ENCODE measurements at places on chromosomes 16 and 17.

GRCh38 chr16:81405702-81406113 lies 38.9 kb upstream of the CMIP start:
- no peak for DNase-seq
- peaks cover 2% of the 10 kb centered on the region for H3K27me3 ChIP-seq
- H3K27ac ChIP-seq = no peak overlapping the region
- no peaks in the 10 kb centered on the region for H3K36me3 ChIP-seq
- H3K4me3 ChIP-seq = no peak overlapping the region
- H3K4me1 ChIP-seq = peaks cover 5% of the 10 kb centered on the region

GRCh38 chr17:74865504-74866197 lies 6.0 kb upstream of the GRIN2C start:
- no peak overlapping the region for H3K4me3 ChIP-seq
- H3K27ac ChIP-seq = no peak overlapping the region
- DNase-seq = no peak
- peaks cover 9% of the 10 kb centered on the region for H3K36me3 ChIP-seq

GRCh38 chr16:70730944-70731343 lies 45.1 kb upstream of the MTSS2 start:
- H3K27me3 ChIP-seq = no peaks in the 10 kb centered on the region
- H3K36me3 ChIP-seq = peaks cover 21% of the 10 kb centered on the region
- no peak for DNase-seq
- H3K27ac ChIP-seq = peak overlapping the region; percentile 63
- no peak overlapping the region for H3K4me3 ChIP-seq

GRCh38 chr16:88747588-88748301 lies 37.3 kb downstream of the PIEZO1 start:
- peak overlapping the region; percentile 25 for H3K27ac ChIP-seq
- DNase-seq = peak; percentile 52
- H3K4me3 ChIP-seq = no peak overlapping the region
- peaks cover 3% of the 10 kb centered on the region for H3K36me3 ChIP-seq
- H3K27me3 ChIP-seq = no peaks in the 10 kb centered on the region
- H3K4me1 ChIP-seq = peaks cover 36% of the 10 kb centered on the region

GRCh38 chr17:51261024-51261963 lies 948 bp downstream of the UTP18 start:
- peak; percentile 75 for DNase-seq
- H3K36me3 ChIP-seq = peaks cover 40% of the 10 kb centered on the region
- peaks cover 62% of the 10 kb centered on the region for H3K4me1 ChIP-seq
- H3K4me3 ChIP-seq = peak overlapping the region; percentile 84

Data from activated CD4-positive, alpha-beta T cell treated with anti-CD3 and anti-CD28 coated beads, Interleukin-2, amount 10 ng/mL, durations not matched to agents 7 days and 5 days (primary cell).